ENCODE measurements at places on chromosomes 6 and 20.

- no peak for DNase-seq
These were observed 1.6 kb downstream of the PPP1R16B start for GRCh38 chr20:38806855-38807655.

GRCh38 chr6:47073125-47074110 lies 31.3 kb upstream of the ADGRF1 start:
- no peak for DNase-seq

GRCh38 chr6:138104618-138105213 lies 2.5 kb downstream of the PERP start:
- no peak for DNase-seq

DNA sequence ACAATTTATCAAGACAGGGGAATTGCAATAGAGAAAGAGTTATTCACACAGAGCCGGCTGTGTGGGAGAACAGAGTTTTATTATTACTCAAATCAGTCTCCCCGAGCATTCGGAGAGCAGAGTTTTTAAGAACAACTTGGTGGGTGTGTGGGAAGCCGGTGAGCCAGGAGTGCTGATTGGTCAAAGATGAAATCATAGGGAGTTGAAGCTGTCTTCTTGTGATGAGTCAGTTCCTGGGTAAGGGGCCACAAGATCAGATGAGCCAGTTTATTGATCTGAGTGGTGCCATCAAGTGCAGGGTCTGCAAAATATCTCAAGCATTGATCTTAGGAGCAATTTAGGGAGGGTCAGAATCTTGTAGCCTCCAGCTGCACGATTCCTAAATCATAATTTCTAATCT lies 50.0 kb upstream of the ECI2 start:
- no peak for DNase-seq

DNA sequence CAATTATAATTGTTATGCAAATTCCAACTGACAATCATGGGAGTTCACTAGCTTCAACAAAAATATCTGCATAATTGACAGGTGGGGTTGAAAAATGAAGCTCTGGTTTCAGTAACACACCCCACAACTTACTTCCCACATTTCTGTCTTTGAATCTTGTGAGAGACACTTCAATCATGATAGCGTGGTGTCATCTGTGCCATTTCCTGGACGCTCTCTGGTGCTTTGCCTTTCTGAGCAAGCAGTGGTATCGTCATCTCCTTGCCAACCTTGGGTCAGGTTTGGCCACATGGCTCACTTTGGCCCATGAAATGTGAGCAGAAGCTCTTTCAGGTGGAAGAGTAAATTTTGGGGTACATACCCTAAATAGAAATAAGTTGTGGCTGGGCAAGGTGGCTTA lies 10.2 kb downstream of the BMP7 start:
- DNase-seq, result no peak

DNA sequence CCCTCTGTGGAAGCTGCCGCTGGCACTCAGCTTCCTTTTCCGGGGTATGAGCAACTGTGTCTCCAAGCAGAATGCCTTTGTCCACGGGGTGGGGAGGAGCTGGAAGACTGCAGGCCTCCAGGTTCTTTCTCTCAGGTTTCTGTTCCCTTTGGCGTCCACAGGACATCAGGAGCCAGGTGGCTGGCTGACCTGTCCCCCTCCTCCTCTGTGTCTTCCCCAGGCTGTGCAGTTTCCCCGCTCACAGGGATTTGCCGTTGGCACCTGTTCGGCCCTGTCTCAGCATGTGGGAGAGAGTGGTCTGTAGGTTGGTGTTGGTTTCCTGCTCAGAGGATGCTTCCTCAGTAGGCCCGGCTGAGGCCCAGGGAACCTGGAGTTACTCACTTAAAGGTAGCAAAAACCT lies 43.5 kb downstream of the CDS2 start:
- DNase-seq, result no peak

- DNase-seq, result no peak
These were observed 6.0 kb downstream of the LAMA5 start for GRCh38 chr20:62360854-62361798.

DNA sequence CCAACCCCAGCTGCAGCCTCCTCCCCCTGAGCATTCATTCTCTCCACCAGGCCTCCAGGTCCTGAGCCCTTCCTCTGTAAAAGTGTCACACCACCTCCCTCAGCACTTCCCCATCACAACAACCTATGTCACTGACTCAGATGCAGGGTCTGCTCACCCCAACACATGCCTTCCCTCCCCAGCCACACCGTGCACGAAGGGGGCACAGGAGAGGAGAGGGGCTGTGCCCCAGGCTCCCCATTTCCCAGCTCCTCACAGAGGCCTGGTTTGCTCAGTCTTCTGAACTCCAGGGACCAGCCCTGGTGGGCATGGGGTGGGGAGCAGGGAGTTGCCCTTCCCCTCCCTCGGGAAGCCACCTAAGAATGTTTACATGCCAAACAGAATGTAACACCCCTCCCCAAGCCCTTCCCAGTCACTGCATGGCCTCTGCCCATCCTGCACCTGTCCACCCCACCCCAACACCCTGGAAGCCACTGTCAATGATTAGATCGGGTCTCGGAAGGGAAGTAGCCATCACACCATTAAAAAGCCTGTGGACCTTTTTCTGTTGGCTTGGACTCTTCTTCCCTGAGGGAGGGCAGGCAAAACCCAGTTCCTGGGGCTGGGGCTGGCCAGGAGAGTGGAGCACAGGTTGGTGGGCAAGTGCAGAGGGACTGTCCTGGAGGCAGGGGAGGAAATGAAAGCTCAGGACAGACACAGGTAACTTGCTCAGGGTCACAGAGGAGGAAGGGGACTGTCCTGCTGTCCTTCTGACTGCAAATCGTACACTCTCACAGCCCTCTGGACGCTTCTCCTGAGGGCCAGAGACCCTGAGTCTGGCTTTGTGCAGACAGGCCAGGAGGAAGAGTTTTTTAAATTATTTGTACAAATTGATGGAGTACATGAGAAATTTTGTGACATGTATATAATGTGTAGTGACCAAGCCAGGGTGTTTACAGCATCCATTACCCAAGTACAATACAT lies 10.1 kb upstream of the SLC22A7 start:
- no peak for DNase-seq

- no peak for DNase-seq
These were observed 64.5 kb downstream of the REPS1 start for GRCh38 chr6:138923561-138923960.

- no peak for DNase-seq
These were observed 1173.9 kb upstream of the CITED2 start for GRCh38 chr6:140548366-140548765.

- DNase-seq, result no peak
These were observed 2.3 kb upstream of the SLC22A2 start for GRCh38 chr6:160260803-160261450.

DNA sequence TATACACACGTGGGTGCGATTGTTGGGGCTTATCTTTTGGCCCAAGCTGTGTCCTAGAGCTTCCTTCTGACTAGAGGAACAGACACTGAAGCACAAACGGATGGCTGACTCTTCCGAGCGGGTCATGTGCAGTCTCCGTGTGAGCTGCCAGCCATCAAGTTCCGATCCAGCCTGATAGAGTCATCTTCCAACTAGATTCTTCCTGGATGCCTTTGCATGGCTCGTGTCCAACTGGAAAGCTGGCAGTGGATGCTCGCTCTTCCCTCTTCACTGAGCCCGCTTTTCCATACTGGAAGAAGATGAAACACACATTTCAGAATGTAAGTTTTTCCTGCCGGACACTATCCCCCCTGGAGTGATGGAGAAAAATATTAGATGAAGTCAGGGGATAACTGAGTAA lies 148.1 kb downstream of the SCML4 start:
- no peak for DNase-seq

DNA sequence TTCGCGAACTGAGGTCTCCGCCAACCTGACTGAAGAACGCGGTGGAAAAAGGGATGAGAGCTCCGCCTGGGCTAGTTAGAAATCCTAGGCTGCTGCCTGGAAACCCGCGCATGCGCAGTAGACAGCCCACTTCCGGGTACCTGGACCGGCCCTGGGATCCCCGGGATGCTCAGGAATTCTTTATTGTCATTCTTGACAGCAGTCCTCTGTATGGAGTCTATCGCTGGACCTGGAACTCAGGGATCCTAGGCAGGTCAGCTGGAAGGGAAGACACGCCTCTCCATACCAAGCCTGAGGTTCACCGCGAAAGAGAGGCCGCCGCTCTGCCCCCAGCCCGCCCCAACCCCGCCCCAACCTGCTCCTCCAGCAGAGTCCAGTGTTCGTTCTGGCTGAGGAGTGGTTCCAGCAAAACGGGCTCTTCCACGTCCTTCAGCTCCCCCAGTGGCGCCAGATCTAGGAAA lies 1379.2 kb upstream of the DEFB115 start:
- DNase-seq, result no peak

DNA sequence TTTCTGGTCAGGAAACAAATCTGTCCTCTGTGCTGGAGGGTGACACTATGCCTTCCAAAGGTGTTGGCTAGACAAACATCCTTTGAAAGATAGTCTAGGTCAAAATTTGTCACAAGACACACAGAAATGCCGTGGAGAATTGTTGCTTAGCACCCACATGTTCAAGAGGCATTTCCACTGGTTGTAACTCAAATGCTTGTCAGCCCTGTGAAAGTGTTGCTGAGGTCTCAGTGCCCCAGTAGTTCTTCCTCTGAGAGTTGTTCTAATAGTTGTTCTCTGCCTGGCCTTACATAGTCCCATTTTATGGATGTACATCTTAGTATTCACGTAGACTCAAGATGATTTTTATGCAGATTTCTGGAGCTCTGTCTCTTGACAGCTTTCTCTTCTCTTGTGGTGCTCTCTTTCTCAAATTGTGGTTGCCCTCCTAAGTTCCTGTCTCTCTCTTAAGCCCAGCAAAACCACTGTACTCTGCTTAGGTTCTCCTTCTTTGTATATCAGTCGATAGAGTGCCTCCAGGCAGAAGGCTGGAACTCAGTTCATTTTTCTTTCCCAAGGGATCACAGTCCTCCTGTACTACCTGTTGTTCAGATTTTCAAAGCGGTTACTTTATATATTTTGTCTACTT lies 39.5 kb upstream of the REV3L start:
- DNase-seq, result no peak

GRCh38 chr6:117478853-117479231 lies 3.6 kb upstream of the DCBLD1 start:
- DNase-seq, result no peak

GRCh38 chr6:125192610-125192930 lies 39.0 kb downstream of the TPD52L1 start:
- DNase-seq, result no peak

DNA sequence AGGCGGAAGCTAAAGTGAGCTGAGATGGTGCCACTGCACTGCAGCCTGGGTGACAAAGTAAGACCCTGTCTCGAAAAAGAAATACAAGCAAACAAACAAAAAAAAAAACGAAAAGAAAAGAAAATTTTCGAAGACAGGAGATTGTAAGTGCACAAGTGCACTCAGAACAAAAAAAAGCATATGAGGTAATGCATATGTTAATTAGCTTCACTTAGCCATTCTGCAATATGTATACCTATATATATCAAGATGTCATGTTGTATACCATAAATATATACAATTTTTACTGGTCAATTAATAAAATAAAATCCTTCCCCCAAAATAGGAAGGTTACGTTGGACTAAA lies 127.5 kb downstream of the RIN2 start:
- DNase-seq, result no peak

GRCh38 chr6:139625998-139626975 lies 251.8 kb upstream of the CITED2 start:
- no peak for DNase-seq
